Karpas-422 (cell line): ENCODE measurements at places on chromosomes 2 and 18. TPM values are rescaled to one million over a fixed set of nuclear protein-coding genes. Genes with fewer than 3 reads are reported as not detected.

GRCh38 chr2:196914867-196915460 lies 11.5 kb downstream of the PGAP1 start:
- DNase-seq: no peak

DNA sequence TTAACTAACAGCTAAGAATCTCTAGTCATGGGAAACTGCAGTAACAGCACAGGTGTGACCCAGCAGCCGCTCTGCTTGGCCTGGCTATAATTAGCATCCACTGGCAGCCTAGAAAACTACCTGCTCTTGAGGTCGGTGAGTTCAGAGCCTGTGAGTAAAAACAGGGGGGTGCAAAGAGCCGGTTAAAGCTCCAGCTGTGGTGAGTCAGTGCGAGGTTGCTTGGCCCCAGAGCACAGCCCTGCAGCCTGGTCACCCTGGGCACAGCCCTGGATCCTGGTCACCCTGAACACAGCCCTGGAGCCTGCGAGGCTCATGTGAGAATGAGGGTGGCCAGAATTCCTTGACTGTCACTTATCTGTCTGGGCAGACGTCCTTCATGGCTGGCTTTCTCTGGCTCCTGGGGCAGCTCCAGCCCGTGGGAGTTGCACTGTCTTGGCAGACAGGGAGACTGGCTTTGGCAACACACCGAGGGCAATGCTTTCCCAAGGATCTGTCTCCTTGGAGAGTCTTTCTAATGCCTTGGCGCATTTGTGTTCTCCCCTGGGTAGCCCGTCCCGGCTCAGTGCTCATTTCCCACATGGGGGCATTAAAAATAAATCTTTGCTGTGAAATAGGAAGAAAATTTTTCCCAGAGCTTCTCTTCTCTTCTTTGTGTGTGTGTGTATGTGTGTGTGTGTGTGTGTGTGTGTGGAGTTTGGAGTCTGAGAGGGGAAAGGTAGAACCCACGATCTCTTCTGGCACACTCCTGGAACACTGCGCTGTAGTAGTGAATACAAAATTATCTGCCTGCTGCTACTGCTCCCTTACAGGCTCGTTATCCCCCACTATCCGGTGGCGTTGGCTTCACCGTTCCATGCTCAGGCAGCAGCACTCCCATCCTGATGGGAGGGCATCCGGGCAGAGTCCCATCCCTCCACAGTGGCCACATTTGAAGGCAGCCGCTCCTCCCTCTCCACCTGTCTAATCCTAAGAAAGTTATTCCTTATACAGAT lies 250.2 kb upstream of the MEX3C start:
- no peak for DNase-seq

- no peak for DNase-seq
Measured at GRCh38 chr2:217325251-217325650, 465.4 kb upstream of the TNP1 start.

GRCh38 chr2:138823666-138824065 lies 43.5 kb upstream of the NXPH2 start:
- DNase-seq: no peak

The IL36A gene
- total RNA-seq: not detected in 2 replicates
